ENCODE measurements at places on chromosomes 13 and 19.
A peak's percentile ranks its signal among the peaks of the same experiment; 100 is the strongest.

- DNase-seq: peak; percentile 11
- no peak overlapping the region for H3K4me3 ChIP-seq
- H3K27ac ChIP-seq: no peak overlapping the region
- peaks cover 17% of the 10 kb centered on the region for H3K27me3 ChIP-seq
Observed at GRCh38 chr19:39212375-39212742, 8.3 kb upstream of the SYCN start.

GRCh38 chr13:44575741-44576350 is at the start of gene TSC22D1:
TSC22D1 (minus strand) TSS chr13:44576330; CDS start chr13:44576074, 256 bp downstream.
- H3K36me3 ChIP-seq: peaks cover 9% of the 10 kb centered on the region
- peaks cover 13% of the 10 kb centered on the region for H3K4me1 ChIP-seq
- H3K4me3 ChIP-seq: peak within 1 kb of the TSS; percentile 84
- no peaks in the 10 kb centered on the region for H3K27me3 ChIP-seq

GRCh38 chr13:61406275-61406674 is 9.4 kb downstream of the PCDH20 start:
- DNase-seq: no peak
- no peak overlapping the region for H3K27ac ChIP-seq
- H3K4me3 ChIP-seq: no peak overlapping the region
- H3K36me3 ChIP-seq: no peaks in the 10 kb centered on the region
- no peaks in the 10 kb centered on the region for H3K4me1 ChIP-seq

- peaks cover 11% of the 10 kb centered on the region for H3K4me1 ChIP-seq
- H3K27ac ChIP-seq: no peak overlapping the region
- peaks cover 2% of the 10 kb centered on the region for H3K36me3 ChIP-seq
- H3K27me3 ChIP-seq: no peaks in the 10 kb centered on the region
- peak; percentile 53 for DNase-seq
- no peak overlapping the region for H3K4me3 ChIP-seq
Observed at GRCh38 chr13:33257841-33258807, 27.4 kb downstream of the STARD13 start.

DNA sequence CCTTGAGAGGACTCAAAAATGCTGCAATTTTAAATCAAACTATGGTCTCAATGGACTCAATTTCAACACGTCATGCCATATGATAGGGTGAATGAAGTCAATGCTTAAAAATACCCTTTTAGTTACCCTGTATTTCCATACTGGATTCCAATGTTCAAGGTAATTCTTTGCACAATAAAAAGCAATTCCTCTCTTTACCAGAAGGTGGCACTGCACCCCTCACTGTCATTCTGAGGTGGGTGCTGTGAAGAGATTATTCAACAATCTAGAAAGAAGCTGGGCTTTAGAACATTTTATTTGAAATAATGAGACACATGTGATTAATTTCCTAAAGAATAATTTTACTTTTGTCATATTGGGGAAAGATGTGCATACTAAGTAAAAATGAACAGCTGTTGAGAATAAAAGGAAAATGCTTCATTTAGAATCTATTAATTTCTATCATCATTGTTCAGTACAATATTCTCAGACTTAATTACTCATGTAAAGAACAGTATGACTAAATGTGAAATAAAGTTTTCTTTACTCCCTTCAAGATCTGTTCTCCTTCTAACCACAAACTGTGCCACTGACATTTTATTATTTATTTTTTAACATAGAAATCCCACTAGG is 789.1 kb downstream of the GPC5 start:
- peak; percentile 58 for DNase-seq
- no peaks in the 10 kb centered on the region for H3K27me3 ChIP-seq
- H3K36me3 ChIP-seq: no peaks in the 10 kb centered on the region
- no peak overlapping the region for H3K27ac ChIP-seq

- H3K36me3 ChIP-seq: peaks cover 10% of the 10 kb centered on the region
- H3K4me1 ChIP-seq: peaks cover 2% of the 10 kb centered on the region
- no peak for DNase-seq
- no peak overlapping the region for H3K27ac ChIP-seq
- no peaks in the 10 kb centered on the region for H3K27me3 ChIP-seq
- H3K4me3 ChIP-seq: no peak overlapping the region
Observed at GRCh38 chr13:73987618-73988017, 146.6 kb downstream of the KLF12 start.

DNA sequence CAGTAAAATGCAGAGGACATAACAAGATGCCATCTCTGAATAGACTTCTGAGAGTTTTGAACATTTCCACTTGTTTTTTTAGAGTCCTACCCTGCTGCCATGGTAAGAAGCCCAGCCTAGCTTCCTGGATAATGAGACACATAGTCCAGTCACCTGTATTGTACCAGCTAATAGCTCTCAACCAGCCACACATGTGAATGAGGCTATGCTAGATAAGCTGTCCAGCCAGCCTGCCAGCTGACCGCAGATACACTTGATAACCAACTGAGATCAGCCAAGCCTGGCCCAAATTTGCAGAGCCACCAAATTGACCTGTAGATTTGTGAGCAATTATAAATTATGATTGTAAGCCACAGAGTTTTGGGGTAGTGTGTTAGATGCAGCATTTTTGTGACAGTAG is 10.7 kb downstream of the RFXAP start:
- no peaks in the 10 kb centered on the region for H3K4me1 ChIP-seq
- DNase-seq: no peak
- no peak overlapping the region for H3K4me3 ChIP-seq
- H3K36me3 ChIP-seq: no peaks in the 10 kb centered on the region
- H3K27me3 ChIP-seq: no peaks in the 10 kb centered on the region
- H3K27ac ChIP-seq: no peak overlapping the region

DNA sequence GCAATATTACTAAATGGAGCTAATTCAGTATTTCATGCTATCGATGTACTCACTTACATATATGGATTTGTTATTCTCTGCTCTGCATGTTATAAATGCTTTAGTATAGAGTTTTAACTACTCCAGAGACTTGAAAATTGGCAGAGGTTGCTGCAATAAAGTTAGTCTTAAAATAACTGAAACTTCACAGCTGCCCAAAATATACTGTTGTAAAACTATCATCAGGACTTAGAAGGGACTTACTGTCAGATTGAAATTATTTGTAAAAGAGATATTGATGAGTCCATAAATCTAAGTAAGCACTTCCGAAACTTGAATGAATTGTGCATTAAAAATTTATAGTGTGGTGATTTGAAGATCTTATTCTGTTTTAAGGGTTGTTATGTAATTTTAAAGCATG is 1178.2 kb upstream of the PCDH20 start:
- H3K4me1 ChIP-seq: no peaks in the 10 kb centered on the region
- no peaks in the 10 kb centered on the region for H3K27me3 ChIP-seq
- no peaks in the 10 kb centered on the region for H3K36me3 ChIP-seq
- no peak for DNase-seq

DNA sequence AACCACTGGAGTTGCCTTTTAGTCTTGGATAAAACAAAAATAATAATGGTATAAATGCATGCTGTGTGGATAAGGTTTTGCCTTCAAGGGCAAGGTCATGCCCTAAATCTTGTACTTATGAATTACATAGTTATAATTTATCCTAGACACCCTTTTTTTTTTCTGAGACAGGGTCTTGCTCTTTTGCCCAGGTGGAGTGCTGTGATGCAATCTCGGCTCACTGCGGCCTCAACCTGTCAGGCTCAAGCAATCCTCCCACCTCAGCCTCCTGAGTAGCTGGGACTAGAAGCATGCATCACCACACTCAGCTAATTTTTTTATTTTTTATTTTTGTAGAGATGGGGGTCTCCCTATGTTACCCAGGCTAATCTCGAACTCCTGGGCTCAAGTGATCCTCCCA is 7.7 kb upstream of the DACT3 start:
- peaks cover 2% of the 10 kb centered on the region for H3K4me1 ChIP-seq
- no peak overlapping the region for H3K4me3 ChIP-seq
- H3K36me3 ChIP-seq: peaks cover 10% of the 10 kb centered on the region
- no peak for DNase-seq

- H3K27me3 ChIP-seq: no peaks in the 10 kb centered on the region
- no peak overlapping the region for H3K4me3 ChIP-seq
- no peak for DNase-seq
Observed at GRCh38 chr19:10557603-10558197, 8.1 kb downstream of the KRI1 start.

DNA sequence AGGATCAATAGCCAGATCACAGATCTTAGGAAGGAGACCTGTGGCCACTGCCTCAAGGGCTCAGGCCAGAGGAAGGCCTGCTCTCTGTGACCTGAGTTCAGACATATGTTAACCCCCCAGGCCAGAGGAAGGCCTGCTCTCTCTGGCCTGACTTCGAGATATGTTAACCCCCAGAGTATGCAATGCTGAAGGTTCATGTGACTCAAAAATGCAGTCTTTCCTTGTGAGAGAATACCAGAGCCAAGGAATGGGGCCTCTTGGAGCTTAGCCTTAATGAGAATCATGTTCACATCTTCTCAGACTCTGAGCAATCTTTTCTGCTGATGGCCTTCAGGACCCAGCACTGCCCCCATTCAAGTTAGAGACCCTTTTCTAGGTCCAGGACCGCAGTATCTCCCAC is 36.7 kb downstream of the MBNL2 start:
- H3K36me3 ChIP-seq: peaks cover 5% of the 10 kb centered on the region
- H3K4me1 ChIP-seq: peaks cover 32% of the 10 kb centered on the region
- peak overlapping the region; percentile 12 for H3K4me3 ChIP-seq
- peak; percentile 66 for DNase-seq
- H3K27ac ChIP-seq: peak overlapping the region; percentile 92
- H3K27me3 ChIP-seq: no peaks in the 10 kb centered on the region

GRCh38 chr19:50768277-50768676 is 2.0 kb upstream of the GPR32 start:
- no peak overlapping the region for H3K4me3 ChIP-seq
- no peak overlapping the region for H3K27ac ChIP-seq
- H3K27me3 ChIP-seq: peaks cover 10% of the 10 kb centered on the region
- DNase-seq: no peak
- no peaks in the 10 kb centered on the region for H3K36me3 ChIP-seq
- no peaks in the 10 kb centered on the region for H3K4me1 ChIP-seq

DNA sequence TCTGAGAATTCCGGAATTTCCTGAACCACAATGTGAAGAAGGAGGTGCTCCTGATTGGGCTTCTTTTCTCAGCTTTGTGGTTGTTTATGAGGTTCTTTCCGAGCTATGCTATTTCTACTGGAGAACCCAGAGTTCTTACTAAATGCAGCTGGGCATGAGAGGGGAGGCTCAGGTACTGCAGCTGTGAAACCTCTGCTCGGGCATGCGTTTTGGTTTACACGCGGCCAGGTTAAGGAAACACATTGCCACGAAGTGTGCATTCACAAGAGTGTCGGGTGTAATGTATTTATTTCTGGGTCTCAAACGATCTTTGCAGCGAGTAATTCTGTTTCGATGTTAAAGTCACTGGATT is 661 bp upstream of the MIR17HG start:
- peak; percentile 35 for DNase-seq
- no peak overlapping the region for H3K4me3 ChIP-seq
- peaks cover 4% of the 10 kb centered on the region for H3K4me1 ChIP-seq
- H3K27ac ChIP-seq: peak overlapping the region; percentile 75
- H3K36me3 ChIP-seq: peaks cover 6% of the 10 kb centered on the region

DNA sequence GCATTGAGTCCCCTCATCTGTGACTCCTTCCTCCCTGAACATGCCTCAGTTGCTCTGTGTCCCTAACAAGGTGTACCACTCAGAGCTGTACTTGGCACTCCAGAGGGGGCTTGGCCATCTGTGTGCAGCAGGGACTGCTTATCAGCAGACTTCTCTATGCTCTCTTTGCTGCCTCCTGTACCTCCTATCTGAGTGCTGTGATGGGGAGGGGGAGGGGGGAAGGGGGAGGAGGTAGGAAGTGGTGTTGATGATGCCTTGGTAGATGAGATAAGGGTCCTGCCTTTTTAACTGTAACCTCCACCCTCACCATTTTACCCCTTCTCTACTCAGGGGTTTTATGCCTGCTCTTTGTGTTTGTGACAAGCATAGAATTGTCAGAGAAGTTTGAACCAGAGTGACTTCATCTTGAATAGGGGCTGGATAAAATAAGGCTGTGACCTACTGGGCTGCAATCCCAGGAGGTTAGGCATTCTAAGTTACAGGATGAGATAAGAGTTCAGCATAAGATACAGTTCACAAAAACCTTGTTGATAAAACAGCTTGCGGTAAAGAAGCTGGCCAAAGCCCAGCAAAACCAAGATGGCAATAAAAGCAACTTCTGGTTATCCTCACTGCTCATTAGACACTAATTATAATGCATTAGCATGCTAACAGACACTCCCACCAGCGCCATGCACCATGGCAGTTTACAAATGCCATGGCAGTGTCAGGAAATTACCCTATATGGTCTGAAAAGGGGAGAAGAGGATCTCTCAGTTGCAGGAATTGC is 13.2 kb downstream of the PCDH8 start:
- no peak overlapping the region for H3K27ac ChIP-seq
- no peak for DNase-seq
- peaks cover 4% of the 10 kb centered on the region for H3K27me3 ChIP-seq
- H3K4me3 ChIP-seq: no peak overlapping the region
- H3K36me3 ChIP-seq: no peaks in the 10 kb centered on the region
- no peaks in the 10 kb centered on the region for H3K4me1 ChIP-seq

GRCh38 chr13:75368167-75368566 is 113.8 kb downstream of the TBC1D4 start:
- no peaks in the 10 kb centered on the region for H3K27me3 ChIP-seq
- H3K27ac ChIP-seq: peak overlapping the region; percentile 65
- peak; percentile 46 for DNase-seq
- peaks cover 3% of the 10 kb centered on the region for H3K4me1 ChIP-seq
- H3K4me3 ChIP-seq: no peak overlapping the region
- no peaks in the 10 kb centered on the region for H3K36me3 ChIP-seq

DNA sequence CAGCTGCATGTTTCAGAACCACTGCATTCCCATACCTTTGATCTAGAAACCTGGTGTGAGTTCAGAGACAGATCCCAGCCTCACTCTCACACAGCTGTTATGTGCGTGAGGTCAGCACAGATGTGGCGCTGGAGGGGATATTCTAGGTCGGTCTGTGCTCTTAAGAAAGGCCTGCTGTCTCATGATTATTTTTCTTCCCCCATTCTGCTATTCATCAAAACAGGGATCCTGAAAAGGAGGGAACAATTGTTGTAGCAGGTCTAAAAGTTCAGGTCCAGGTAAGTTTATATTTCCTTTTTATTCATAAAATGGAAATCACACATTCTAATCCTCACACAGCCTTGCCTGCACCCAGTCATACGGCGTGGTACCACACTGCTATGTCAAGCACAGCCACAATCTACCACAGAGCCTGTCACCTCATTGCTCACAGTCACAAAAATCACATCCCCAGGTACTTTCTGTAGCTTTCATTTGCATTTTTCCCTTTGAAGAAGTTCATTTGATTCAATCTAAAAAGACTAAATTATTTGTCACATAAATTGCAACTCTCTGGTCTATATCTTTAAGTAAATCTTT is 867 bp downstream of the ZNF546 start:
- peaks cover 8% of the 10 kb centered on the region for H3K4me1 ChIP-seq
- no peak for DNase-seq
- H3K36me3 ChIP-seq: no peaks in the 10 kb centered on the region
- no peaks in the 10 kb centered on the region for H3K27me3 ChIP-seq
- H3K27ac ChIP-seq: no peak overlapping the region

- H3K27ac ChIP-seq: no peak overlapping the region
- H3K4me1 ChIP-seq: no peaks in the 10 kb centered on the region
- no peaks in the 10 kb centered on the region for H3K36me3 ChIP-seq
- no peak overlapping the region for H3K4me3 ChIP-seq
- no peak for DNase-seq
Observed at GRCh38 chr13:58655086-58655485, 1023.5 kb downstream of the PCDH17 start.
